ENCODE measurements at places on chromosomes 7 and 10.

DNA sequence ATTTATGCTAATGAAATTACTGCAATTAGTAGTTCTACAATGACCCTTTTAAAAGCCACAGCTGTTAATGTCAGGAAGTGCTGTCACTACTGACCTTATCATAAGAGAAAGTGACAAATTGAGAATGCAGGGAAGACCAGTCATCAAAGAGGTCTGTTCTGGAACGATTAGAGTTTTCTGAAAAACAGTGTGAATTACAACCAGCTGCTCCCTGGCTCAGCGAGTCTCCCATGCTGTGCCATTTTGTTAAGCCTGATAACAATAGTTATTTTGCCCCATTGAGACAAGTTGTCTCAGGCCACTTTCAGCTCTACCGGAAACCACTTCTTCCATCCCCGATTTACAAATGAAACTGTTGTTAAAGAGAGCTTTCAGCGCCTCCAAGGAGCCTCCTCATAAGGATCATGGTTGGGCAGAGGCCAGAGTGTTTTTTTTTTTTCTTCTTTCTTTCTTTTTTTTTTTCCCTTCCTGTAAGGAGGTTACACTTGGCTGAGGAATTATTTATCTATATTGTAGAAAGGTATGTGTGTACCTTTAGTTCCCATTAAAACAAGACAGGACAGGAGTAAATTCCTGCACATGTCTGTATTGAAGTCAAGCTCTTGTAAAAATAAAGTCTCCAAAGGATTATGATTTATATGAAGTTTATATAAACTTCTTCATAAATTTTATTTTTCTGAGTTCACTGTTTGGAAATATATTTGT, 173.6 kb downstream of the CDCA7L start:
- no peak for DNase-seq

DNA sequence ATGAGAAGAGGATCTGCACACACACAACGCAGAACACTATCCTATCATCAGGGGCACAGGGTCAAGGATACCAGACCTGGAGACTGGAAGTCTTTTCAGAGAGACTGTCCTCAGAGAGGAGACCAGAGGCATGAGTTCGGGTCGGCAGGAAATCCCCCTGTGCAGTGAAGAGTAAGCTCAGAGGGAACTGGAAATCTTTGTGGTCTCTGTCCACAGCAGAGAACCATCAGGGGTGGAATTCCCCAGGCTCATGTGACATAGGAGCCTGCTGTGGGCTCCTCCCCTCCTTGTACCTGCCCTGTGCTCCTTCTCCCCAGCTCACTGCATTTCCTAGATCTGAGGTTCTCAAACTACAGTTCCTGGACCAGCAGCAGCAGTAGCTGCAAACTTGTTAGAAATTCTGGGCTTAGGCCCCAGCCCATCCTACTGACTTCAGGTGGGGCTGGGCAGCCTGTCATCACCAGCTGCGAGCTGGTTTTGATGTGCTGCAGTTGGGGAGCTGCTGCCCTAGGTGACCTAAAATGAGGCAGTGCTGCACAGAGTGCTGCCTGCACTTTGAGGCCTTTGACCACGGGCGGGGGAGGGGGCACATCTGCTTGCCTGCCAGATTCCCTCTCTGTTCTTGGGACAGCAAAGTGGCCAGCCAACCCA, 2.4 kb downstream of the ZMIZ2 start:
- DNase-seq = no peak

DNA sequence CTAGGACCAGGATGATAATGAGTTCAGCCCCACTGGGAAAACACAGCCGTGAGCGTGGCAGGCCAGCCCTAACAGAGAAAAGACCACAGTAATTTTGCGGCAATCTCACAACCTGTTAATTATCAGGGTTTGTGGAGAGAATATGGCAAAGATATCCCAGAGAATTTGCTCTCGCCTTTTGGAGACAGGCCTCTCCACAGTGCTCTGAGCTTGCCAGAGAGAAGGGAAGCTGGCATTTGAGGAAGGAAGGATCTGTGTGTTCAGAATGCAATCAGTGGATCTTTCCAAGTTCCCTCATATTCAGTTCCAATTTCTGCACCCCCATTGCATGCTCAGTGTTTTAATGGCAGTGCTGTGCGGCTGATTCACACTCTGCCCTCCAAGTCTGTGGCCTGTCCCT, 60.2 kb downstream of the PLPP4 start:
- DNase-seq = no peak

GRCh38 chr10:86684331-86685097, 16.2 kb downstream of the LDB3 start:
- no peak for DNase-seq

DNA sequence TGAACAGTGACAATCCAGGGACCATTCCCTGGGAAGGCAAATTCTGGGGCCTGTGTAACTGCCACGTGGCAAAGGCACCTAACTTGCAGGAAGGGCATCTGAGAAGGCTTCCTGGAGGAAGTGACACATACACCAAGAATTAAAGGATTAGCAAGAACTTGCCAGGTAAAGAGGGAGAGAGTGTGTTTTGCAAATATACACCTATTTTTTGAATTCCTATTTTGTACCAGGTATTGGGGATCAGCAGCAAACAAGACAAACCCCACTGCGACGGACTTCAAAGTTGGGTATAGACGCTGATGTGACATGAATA, 206.5 kb upstream of the ZMIZ1 start:
- DNase-seq = no peak

- no peak for DNase-seq
Measured at GRCh38 chr10:110336111-110336721, 31.5 kb upstream of the SMNDC1 start.

- DNase-seq = no peak
Measured at GRCh38 chr10:64626924-64627323, 1105.7 kb downstream of the REEP3 start.

DNA sequence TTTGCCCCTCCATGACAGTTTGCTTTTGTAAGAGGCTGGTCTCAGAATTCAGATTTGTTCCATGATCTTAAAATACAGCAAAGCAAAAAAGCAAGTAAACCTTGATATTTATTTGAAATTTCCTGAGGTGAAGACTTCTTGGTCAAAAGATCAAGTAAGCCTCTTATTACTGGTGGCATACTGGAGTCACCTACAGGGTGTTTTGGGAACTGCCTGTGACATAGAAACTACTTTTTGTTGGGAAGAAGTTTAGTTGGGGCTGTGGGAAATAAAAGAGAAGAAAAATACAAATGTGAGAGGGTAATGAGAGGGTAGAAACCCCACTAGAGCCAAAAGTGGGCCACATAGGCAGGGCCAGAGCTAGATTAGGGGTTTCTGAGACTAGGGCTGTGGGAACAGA, 217.9 kb downstream of the OTUD1 start:
- no peak for DNase-seq

DNA sequence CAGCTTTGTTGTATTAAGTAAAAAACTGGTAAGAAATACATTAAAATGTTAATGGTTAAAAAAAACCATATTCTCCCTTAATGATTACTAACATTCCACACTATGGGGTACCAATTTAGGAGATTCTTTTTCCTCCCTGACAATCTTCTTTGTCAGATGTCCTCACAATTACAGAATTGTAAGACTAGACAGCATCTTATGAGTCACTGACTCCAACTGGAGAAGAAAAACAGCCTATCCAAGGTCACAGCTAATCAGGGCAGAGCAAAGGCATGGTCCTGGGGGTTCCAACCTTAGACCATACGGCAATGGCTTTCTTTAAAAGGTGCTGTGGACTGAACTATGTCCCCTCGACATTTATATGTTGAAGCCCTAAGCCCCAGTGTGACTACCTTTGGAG, 127.6 kb downstream of the DLG5 start:
- no peak for DNase-seq
